Subcutaneous preadipocyte (primary cell): ENCODE measurements at places on chromosomes 2 and 18. TPM values are rescaled to one million over a fixed set of nuclear protein-coding genes. Genes with fewer than 3 reads are reported as not detected.

The KYNU gene
- total RNA-seq, result 15.2 and 17.6 TPM in 2 replicates

The CASP10 gene
- 5.1 and 7.4 TPM in 2 replicates for total RNA-seq

The HOXD8 gene
- total RNA-seq, result 7.7 and 10.0 TPM in 2 replicates

The SERPINB11 gene
- total RNA-seq, result not detected in 2 replicates
